ENCODE measurements at places on chromosomes 12 and 14.

DNA sequence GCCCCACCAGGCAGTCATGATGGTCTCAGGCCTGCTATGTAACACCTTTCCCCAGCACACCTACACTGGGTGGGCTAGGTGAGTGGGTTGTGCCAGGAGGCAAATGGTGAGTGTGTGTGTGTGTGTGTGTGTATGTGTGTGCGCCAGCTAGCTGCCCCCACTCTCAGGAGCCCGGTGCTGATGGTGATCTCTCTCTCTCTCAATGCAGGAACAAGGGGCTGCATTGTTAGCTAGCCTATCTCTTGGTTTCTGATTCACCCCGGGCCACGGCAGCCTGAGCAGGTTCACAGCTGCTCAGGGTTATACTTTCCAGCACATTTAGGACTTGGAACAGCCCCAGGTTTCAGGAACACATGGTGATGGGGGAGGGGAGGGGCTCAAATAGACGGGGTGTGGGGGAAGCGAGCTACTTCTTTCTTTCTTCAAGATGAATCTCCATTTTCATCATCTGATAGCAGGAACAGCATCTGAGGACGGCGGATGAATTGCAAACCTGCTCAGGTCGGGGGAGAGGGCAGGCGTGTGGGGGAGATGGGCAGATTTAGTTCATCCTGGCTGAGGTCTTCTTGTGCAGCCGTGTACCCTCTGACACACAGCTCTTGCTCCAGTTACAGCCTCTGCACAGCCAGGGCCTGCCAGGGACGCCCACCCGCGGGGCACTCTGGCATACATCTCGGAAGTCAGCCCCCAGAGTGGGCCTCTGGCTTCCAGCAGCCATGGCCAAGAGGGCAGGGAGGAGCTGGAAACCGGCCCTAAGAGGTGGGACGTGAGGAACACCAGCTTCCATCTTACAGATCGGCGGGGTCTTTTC lies 137.6 kb downstream of the ZFP36L1 start:
- DNase-seq: no peak

DNA sequence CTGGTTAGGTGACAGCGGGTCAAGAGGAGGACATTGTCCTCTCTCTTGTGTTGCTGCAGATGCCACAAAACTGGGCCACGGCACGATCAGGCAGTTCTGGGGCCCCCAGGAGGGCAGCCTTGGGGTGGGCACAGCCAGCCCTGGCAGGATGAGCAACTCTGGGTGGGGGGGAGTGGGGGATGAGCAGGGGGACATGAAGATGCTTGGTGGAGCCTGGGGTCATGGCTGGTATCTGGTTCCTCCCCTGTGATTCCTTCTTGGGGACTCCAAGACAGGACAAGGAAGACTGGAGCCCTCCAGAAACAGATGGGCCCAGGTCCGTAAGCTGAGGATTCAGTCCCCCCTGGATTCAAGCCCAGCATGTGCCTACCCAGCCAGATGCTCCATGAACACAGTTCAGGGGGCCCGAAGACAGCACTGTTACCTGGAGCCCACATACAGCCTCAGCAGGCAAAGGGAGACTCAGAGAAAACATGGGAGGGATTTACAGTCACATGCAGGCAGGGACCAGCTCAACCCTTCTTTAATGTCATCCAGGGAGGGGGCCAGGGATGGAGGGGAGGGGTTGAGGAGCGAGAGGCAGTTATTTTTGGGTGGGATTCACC lies 10.4 kb downstream of the SERPINA1 start:
- no peak for DNase-seq

DNA sequence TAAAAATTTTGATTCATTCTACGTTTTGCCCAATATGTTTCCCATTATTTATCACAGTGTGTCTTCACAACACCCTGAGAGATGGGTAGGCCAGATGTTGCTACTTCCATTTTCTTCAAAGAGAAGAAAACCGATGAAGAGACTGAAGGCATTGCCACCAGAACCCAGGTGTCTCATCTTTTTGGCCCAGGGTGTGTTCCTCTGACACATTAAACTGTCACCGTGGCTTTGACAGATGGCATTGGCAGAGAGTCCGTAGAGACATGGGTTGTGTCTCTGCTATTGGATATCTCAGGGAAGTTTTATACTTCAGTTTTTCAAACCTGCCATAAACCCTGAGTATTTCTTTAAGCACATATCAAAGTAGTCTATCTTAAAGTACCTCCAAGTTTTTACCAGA lies 11.3 kb upstream of the NUDT4 start:
- DNase-seq: no peak

- DNase-seq: no peak
Measured at GRCh38 chr12:52912711-52913430, 8.0 kb upstream of the KRT8 start.

DNA sequence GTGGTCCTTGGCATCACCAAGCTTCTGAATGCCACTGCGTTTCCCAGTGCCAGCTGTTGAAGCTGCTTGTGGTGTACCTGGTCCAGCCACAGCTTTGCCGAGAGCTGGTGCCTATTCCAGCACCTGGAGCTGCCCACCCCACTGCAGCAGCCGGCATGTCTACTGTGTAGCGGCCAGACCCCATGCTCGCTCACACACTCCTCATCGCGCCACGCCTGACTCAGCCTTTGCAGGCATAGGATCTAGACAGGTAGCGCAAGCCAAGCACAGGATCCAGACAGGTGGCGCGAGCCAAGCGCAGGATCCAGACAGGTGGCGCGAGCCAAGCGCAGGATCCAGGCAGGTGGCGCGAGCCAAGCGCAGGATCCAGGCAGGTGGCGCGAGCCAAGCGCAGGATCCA lies 11.6 kb upstream of the ZNF605 start:
- no peak for DNase-seq

- DNase-seq: no peak
Measured at GRCh38 chr12:120858306-120859088, 45.7 kb downstream of the SPPL3 start.

DNA sequence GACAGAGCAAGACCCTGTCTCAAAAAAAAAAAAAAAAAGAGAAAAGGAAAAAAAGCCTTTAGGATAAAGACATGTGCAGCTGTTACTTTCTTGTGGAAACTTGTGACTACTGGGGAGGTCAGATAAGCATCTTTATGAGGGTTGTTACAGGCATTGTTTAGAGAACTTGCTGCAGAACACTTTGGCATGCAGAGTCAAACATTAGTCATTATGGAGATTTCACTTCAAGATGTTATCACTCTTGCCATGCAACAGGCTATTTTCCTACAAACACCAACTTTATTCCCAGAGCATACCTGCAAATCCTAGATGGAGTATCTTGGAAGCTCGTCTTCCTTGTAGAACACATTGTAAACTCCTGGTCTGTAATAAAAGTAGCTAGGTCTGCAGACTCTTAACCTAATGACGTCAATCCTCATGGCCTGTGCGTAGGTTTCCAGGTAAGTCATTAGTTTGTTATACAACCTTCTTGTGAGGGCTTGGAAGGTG lies 36.3 kb upstream of the WDR89 start:
- no peak for DNase-seq

- no peak for DNase-seq
Measured at GRCh38 chr12:31118347-31119191, 44.9 kb downstream of the DDX11 start.

- peak; percentile 52 for DNase-seq
Measured at GRCh38 chr12:5988659-5989116, 43.6 kb upstream of the ANO2 start.

DNA sequence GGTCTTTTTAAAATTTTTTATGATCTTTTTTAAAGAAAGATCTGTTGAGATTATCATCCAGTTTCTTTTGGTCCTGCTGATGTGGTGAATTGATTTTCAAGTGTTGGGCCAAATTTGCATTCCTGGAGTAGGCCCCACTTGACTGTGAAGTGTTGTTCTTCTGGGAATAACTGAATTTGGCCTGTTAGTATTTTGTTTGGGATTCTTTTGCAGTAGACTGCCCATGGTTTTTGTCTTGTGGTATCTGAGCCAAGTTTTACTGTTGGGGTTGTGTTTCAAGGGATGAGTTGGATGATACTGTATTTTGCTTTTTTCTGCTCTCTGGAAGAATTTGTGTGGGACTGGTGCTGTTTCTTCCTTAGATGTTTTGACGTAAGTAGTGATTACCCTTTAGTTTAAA lies 4.0 kb upstream of the SYCP3 start:
- DNase-seq: no peak

DNA sequence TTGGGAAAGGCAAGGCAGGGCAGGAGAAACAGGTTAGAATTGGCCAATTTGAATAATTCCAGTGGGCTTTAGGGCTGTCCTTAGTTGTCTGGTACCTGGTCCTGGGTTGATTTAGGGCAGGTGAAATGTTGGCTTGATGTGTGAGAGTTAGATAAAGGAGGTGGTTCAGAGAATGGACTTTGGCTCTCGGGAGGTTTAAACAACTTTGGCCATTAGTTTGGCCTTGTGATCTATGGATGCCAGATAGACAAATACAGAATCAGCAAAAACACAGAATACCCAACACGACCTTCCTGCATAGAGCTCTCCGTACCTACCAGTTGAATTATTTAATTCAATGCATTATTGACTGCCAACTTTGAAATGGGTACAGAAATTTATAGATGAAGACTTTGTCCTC lies 35.1 kb downstream of the SCN8A start:
- DNase-seq: no peak

DNA sequence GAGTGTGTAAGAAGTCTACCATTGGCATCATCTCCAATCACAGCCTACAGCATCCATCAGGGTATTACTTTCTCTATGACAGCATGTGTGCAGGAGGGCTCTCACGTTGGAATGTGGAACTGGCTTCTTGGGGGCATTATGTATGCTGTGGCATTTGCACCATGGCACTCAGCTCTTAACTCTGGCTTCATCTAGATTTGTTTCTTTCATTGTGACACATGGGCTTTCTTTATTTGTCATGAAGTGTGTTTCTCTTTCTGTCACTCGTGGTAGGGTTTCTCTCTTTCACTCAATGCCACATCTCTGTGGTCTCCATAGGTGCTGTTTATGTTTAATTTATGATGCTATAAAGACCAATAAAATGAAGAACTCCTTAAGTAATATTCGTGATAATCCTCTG lies 191.2 kb upstream of the GARIN2 start:
- peak; percentile 40 for DNase-seq

- DNase-seq: no peak
Measured at GRCh38 chr14:69812711-69813110, 15.7 kb upstream of the SLC10A1 start.

- no peak for DNase-seq
Measured at GRCh38 chr14:89242652-89243279, 174.3 kb downstream of the FOXN3 start.

GRCh38 chr12:7093486-7093885 lies 1.2 kb upstream of the C1R start:
- DNase-seq: no peak

GRCh38 chr14:64812412-64812811 lies 67.3 kb downstream of the SPTB start:
- no peak for DNase-seq

GRCh38 chr12:62787023-62787422 lies 147.9 kb downstream of the PPM1H start:
- DNase-seq: no peak

DNA sequence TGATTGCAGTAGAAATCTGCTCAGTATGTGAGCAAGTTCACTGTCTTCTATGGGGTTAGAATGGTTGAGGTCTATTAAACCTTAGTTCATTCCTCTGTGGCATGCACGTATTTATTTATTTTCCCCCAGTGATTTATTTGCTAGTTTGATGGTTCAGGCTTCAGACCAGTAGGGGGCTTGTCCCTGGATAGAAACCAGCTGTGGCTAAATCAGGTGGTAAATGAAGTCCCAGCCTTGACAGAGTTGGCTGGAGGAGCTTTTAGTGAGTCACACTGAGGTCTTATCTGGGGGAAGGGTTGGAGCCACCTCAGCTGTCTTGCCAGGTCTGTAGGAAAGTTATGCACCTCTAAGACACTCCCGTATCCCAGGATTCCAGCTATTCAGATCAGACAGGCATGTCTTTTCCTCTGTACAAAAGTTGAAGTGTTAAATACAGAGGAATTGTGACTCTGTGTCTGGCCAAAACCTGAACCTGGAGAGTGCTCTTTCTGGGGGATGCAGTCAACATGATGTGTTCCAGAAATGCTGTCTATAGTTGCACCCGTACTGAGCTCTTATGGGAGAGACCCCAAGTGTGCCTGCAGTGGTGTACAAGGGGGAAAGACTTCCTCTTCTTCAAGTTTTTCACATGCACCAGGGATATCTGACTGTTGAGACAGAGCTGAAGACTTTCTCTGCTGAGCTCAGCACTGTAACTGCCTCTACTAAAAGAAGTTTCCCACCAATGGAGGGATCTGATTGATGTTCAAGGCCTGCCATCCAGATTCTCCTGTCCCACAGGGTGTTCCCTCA lies 1322.1 kb downstream of the TMEM121 start:
- no peak for DNase-seq

- no peak for DNase-seq
Measured at GRCh38 chr12:131466306-131466705, 244.6 kb upstream of the SFSWAP start.

DNA sequence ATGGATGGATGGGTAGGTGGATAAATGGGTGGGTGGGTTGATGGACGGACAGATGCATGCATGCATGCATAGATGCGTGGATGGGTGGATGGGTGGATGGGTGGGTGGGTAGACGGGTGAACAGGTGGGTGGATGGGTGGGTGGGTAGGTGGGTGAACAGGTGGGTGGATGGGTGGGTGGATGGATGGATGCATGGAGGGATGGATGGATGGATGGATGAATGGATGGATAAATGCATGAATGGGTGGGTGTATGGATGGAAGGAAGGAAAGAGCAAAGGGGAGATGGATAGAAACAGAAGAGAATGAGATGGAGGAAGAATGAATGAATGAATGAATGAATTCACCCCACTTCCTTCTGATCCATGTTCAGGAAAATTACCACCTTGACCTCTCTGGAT lies 143.0 kb downstream of the KSR2 start:
- no peak for DNase-seq

GRCh38 chr12:75672200-75672599 lies 160.8 kb upstream of the KRR1 start:
- DNase-seq: no peak

DNA sequence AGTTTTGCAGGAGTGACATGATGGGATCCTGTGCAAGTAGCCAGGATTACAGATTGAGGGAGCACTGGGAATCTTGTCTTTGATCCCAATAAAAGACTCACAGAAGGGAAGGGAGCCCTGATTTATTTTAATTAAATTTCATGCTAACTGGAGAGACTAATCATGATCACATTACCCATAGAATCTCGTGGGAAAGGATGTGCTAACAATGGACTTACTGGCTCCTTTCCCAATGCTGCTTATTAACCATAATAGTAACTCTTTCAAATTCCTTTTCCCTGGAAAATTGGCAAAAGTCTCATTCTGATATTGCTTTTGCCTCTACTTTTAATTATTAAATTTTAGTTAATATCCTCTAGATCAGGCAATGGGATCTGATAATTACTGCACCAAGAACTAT lies 174.8 kb upstream of the AVPR1A start:
- no peak for DNase-seq

All from T-helper 2 cell treated with Interferon-gamma antibody and Interleukin-4, amounts not matched to agents 5 μg/mL and 100 μg/mL, for 36 hours (primary cell).